ENCODE measurements at places on chromosomes 3 and 15. TPM values are rescaled to one million over a fixed set of nuclear protein-coding genes. Genes with fewer than 3 reads are reported as not detected.

GMNC gene
- not detected for total RNA-seq

KCNMB2 gene
- total RNA-seq = not detected

DNA sequence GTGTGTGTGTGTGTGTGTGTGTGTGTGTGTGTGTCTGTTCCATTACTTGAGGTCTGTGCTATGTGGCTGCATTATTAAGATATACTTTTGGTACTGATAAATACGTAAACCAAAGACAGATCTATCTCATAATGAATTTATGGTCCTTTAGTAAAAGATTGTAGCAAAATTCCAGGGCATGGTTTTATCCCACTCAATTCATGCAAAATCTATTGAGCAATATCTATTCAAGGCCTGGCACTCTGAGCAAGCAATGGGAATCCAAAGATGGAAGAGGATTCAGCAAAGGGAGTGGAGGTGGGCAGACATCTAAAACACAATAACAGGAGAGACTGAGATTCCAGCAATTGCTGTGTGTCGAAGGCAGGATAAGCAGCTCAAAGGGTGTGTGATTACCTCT is 86.8 kb downstream of the RFTN1 start:
- DNase-seq = no peak

PAQR9 gene
- total RNA-seq = 0.13 TPM

MYRIP gene
- total RNA-seq = 8.4 TPM

GRCh38 chr15:88447206-88447605 is 20.0 kb downstream of the MRPL46 start:
- no peak for DNase-seq

LRTM1 gene
- total RNA-seq = not detected

HCLS1 gene
- 45.4 TPM for total RNA-seq

- no peak for DNase-seq
Observed at GRCh38 chr3:78798266-78798832, 969.4 kb downstream of the ROBO1 start.

- DNase-seq = no peak
Observed at GRCh38 chr15:35757361-35757760, 211.4 kb upstream of the DPH6 start.

DNA sequence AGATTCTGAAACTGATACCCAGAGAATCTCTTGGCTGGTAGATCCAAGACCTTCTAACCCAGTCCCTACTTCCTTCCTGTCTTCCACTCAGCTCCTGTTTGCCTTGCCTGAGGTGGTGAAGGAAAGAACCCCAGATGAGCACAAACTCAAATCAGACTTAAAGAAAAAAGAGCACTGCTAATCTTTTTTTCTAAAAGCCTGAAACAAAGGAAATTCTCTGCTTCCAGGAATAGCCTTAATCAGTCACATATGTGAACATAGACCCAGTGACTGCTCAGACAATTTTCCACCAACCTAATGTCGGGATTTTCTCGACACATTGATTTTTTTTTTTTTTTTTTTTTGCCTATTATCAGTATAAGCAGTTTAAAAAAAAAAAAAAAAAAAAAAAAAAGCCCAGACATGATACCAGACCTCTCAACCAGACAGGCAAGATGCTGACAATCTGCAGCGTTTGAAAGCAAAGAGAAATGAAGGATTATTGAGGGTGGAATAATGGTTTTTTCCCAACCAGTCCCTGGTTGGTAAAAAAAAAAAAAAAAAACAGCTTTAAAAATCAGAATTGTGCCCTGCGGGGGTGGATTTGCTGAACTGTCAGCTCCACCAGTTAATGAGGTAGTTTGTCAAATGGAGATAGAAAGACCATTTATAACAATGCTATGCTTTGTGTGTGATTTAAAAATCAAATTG is 256.8 kb upstream of the RARB start:
- DNase-seq = no peak

DNA sequence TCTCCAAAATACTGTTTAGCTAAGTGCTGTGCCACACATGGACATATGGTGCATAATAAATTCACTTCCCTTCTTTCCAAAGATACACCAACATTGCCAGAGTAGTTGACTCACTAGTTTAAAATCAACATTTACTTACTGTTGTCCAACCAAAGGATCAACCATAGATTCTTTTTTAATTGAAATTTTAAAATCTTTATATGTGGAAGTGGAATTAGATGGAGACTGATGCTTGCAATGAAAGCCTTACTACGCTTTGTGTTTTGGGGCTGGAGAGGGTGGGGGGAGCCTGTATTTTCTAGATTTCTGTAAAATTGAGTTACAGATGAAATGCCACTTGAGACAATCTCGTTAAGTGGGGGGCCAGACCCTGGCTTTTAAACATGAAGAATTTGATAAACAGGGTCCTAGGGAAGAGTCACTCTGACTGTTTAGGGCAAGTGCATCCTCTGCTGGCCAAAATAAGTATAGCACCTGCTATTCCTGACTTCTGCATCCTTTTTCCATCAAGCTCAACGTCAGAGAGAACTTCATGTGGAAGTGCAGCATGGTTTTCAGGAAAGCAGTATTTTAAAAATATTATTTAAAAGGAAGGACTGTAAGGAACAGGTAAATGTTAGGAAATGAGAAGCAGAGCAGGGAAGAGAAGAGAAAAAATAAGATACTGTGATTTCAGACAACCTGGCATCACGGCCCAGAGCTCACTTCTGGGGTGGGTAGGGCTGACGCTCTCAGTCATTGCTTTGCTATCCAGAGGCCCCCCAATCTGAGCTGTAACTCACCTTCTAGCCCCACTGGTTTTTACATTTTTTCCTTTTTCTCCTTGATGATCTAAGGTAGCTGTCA is 76.7 kb downstream of the BOC start:
- no peak for DNase-seq

GDPGP1 gene
- 5.4 TPM for total RNA-seq

GRCh38 chr3:146115619-146116018 is 45.4 kb downstream of the PLOD2 start:
- DNase-seq = no peak

GRCh38 chr15:58355382-58355971 is 76.3 kb upstream of the LIPC start:
- DNase-seq = no peak

DNA sequence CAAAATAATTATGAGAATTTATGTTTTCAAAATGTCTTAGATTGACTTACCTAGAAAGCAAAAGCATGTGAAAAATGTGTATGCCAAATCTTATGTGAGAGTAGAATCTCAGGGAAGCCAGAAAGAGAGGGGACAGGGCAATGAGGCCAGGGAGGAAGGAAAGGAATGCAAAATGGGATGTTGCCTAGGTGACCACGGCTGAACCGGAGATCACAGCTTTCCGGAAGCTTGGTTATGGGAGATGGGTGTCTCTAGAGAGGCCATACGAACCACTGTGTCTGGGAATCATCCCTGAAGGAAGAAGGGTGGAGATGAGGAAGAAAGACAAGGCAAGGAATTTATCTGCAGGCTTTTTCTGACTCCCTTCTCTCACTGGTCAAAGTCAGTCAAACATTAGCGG is 76.0 kb downstream of the SUCLG2 start:
- no peak for DNase-seq

DNA sequence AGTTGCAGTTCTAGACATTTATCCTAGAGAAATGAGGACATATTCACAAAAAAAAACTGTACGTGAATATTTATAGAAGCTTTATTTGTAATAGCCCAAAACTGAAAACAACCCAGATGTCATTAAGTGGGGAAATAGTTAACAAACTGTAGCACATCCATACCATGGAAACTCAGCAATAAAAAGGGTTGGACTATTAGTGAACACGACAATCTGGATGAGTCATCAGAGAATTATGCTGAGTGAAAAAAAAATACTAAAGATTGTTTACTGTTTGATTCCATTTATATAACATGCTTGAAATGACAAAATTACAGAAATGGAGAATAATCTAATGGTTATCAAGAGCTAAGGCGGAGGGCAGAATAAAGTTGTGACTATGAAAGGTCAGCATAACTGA is 59.5 kb downstream of the CPA3 start:
- DNase-seq = no peak

SYNPR gene
- total RNA-seq = not detected

DNA sequence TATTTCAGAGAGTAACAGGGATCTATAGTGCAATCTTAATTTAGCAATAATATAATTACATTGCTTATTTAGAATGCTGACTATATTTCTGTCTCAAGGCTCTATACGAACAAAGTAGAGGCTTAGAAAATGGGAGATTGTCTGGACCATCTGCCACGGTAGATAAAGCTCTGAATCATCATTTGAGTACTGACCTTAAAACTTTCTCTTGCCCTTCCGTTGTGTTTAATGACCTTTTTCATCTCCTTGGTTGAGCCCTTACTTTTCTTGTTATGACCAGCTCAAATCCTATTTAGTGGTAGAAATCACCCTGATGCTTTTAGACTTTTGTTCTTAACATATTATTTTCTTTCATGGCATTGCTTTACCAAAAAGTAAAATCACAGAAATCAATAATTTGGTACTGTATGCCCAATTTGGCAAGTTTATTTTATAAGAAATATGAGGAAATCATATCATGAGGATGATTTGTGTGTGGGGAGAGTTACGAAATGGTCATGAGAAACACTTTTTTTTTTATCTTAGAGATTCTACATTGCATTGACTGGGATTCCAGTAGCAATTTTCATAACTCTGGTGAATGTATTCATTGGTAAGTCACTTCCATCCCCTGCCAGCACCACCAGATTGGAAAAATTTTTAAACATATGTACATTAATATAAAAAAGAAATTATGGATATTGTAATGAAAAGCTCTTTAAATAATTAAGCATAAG is 11.0 kb downstream of the NDUFB5 start:
- no peak for DNase-seq

PIK3CB gene
- total RNA-seq = 28.8 TPM

CHRD gene
- total RNA-seq = 27.0 TPM

DNA sequence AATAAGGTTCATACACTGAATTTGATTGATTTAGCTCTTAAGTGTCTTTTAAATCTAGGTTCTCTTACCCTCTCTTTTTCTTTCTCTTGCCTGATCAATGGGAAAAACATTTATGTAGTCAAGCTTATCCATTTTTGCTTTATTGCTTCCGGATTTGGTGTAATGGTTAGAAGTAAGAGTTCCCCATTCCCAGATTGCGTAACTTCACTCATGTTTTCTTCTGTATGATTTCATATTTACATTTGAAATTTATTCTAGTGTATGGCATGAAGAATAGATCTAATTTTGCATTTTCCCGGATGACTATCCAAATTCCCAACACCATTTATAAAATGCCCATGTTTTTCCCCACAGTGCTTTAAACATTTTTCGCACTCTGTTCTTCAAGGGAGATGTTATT is 27.9 kb upstream of the SV2B start:
- DNase-seq = no peak

- DNase-seq = no peak
Observed at GRCh38 chr3:172334671-172335207, 113.5 kb downstream of the GHSR start.

DNA sequence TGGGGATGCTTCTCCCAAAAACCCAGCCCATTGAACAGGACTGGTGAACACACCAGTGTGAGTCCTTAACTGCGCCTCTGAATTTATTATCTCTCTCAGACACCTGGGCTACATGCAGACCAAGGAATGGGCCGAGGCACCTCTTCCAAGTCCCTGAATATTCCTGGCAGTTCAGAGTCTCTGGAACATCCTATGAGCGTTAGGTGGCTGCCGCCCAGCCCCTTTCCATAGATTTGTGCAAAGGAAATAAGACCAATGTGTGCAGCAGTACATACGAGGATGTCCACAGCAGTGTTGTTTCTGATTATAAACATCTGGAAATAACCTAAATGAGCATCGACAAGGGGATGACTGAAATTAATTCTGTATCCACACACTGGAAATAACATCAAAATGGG is 104.9 kb upstream of the RPL32 start:
- DNase-seq = no peak

GRCh38 chr3:44001072-44001471 is 240.6 kb upstream of the TOPAZ1 start:
- no peak for DNase-seq

GOLGB1 gene
- total RNA-seq = 73.4 TPM

HTR3E gene
- not detected for total RNA-seq

LIPH gene
- total RNA-seq = 0.27 TPM

GRCh38 chr3:37450561-37450960 is 276.2 kb upstream of the LRRFIP2 start:
- DNase-seq = no peak

GRCh38 chr3:101010296-101010695 is 17.1 kb upstream of the ABI3BP start:
- no peak for DNase-seq

GHSR gene
- total RNA-seq = not detected

DNA sequence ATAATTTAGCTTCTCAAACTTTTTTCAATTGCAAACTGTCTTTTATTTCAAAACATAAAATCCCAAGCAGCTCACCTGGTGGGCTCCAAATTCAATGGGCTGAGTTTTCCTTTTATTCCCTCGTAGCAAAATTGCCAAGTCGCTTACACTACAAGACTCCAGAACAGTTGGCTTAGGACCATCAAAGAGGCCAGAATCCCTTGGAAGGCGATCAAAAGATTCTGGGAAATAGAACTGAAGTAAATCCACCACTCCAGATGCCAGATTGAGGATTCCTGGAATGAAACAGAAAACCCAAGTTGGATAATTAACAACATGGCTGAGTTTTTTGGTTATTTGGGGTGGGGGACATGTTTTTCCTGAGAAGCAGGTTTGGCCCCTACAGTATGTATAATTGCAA is 87.7 kb upstream of the DCLK3 start:
- no peak for DNase-seq

- no peak for DNase-seq
Observed at GRCh38 chr3:49253512-49253911, 23.5 kb downstream of the C3orf62 start.

ATP8B4 gene
- total RNA-seq = 16.5 TPM

- no peak for DNase-seq
Observed at GRCh38 chr3:164222197-164222596, 856.1 kb downstream of the SI start.

DNA sequence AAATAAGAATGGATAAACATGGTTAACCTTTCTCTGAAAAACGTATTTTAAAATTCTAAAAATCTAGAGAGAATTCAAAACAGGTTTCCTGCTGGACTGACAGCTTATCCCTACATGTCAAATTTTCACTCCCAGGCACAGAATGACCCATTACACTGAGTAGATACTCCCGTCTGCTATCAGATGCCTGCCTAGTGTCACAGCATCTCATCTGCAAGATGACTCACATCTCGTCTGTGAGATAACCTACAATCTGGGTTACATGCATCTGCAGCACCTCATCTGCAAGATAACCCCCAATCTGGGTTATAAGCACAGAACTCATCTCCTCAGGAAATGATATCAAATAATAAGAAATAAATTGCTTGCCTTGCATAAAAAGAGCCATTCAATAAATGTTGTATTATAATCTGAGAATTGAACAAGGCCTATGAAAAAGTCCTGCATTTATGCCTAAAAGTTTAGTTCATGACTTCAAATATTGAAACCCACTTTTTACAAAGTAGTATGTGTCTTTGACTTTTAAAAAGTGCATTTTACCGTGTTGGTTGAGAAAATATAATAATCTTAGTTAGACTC is 188.3 kb upstream of the THBS1 start:
- DNase-seq = no peak

DNA sequence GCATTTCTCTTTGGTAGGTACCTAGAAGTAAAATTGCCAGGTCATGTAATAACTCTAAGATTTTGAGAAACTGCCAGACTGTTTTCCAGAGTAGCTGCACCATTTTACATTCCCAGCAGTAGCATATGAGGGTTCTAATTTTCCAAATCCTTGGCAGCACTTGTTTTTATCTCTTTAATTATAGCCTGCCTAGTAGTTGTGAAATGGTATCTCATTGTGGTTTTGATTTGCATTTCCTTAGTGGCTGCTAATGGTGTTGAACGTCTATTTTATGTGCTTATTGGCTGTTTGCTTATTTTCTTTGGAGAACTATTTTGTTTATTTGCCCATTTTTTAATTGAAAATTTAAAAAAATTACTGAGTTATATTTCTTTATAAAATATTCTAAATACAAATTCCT is 117.9 kb downstream of the TCF12 start:
- no peak for DNase-seq
